Germinal center (tissue), 1 donor: ENCODE measurements at places on chromosomes 7 and 10.
A peak's percentile ranks its signal among the peaks of the same experiment; 100 is the strongest.

DNA sequence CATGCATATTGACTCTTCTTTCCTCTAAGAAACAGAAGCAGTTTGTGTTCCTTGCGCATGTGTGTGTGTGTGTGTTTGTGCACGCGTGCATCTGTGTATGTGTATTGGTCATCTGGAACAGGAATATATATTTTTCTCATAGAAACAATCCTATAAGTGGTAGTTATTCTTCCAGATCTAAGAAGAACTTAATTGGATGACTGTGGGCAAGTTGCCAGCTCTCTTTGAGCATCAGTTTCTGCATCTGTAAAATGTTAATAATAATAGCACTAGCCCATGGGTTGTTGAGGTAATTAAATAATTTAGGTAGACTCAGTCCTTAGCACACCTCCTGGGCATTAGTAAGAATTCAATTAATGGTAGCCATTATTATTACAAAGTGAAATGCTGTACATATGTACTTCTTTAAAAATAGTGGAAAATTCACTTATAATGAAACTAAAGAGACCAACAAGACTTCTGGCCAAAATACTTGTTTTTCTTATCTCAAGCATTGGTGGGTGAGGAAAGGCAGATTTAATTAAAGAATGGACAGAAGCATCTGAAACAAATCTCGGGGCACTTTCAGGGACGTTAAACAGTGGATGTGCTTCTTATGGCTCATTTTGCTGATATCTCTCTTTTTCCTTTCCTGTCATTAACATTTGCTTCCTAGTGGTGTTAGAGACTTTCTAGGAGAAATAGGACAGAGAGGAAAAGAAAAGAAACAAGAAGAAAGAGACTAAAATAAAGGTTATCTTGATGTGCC lies 124.9 kb upstream of the HABP2 start:
- DNase-seq, result no peak

DNA sequence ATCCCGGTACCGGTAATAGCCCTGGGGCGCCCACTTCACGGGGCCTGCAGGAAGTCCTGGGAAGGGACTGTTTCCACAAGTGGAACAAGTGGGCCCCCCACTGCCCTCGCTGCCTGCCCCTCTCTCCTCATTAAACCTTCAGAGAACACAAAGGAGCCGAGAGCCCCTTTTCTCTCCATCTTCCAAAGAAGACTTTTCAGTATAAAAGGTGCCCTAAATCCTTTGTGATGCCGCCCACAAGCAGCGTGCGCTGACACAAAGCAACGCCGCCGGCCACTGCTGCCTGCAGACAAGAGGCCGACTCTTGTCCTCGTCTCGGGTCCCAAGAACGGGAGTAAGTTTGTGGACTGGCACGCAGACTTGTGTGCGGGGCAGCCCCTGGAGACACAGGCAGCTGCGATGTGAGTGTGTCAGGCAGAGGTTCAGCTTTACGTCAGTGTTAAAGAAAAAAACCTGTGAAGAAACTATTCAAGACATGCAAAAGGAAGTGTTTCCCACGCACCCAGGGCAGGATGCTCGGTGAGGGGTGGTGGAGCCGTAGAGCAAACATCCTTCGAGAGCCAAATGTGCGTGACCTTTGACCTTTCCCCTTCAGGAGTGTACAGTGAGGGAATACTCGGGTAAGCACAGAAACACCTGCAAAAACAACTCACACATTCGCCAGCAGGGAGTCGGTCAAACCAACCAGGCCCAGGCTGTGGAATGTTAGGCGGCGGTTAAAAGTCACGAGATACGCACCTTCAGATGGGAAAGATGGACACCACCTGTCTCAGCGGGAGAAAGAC lies 118.2 kb downstream of the VIPR2 start:
- DNase-seq, result no peak

DNA sequence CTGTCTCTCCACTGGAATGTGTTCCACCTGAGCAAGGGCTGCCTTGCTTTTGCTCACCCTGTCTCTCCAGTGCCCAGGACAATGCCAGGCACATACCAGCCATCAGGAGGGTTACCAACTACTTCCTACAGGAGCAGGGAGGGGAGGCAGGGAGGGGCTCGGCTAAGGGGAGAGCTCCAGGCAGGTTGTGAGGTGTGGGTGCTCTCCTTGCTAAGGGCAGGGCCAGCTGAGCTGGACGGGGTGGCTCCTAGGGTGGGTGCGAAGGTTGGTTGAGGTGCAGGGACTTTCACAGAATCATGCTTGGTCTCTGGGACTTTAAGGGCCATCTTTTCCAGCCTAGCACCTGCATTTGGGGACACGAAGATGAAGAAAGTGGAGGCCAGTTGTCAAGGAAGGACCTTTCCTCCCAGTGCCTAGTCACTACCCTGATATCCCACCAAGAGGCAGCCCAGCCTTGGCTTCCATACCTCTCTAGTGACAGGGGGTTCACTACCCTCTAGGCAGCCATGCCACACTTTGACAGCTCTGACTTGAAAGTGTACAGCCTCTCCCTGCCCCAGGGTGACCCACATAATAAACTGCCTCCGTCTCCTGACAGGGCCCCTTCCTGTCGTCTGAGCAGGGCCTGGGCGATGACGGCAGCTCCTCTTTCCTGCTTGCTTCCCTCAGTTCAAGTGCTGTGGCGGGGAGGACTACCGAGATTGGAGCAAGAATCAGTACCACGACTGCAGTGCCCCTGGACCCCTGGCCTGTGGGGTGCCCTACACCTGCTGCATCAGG lies 46.5 kb downstream of the TSPAN15 start:
- DNase-seq, result no peak

- no peak for DNase-seq
These were observed 96.0 kb downstream of the GPR85 start for GRCh38 chr7:112990624-112991023.

DNA sequence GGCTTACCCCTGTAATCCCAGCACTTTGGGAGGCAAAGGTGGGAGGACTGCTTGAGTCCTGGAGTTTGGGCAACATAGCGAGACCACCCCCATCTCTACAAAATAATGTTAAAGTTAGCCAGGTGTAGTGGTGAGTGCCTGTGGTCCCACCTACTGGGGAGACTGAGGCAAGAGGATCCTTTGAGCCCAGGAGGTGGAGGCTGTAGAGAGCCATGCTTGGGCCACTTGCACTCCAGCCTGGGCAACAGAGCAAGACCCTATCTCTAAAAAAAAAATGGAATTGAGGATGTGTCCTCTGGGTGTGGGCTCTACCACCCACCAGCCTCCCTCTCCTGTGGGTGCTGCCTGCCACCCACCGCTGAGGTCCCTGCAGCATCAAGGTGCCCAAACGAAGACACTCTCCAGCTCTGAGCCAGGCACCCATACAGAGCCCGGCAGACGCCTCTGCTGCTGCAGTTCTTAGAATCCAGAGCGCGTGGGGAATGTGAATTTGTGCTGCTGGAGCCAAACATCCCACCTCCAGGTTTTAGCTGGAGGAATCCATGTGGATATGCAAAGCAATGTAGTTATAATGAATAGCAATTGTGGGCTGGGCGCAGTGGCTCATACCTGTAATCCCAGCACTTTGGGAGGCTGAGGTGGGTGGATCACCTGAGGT lies 176.0 kb upstream of the TNRC18 start:
- no peak for DNase-seq

GRCh38 chr7:75711656-75712514 lies 26.9 kb downstream of the HIP1 start:
- DNase-seq, result peak; percentile 30

GRCh38 chr7:25091779-25092178 lies 33.3 kb downstream of the CYCS start:
- DNase-seq, result no peak

DNA sequence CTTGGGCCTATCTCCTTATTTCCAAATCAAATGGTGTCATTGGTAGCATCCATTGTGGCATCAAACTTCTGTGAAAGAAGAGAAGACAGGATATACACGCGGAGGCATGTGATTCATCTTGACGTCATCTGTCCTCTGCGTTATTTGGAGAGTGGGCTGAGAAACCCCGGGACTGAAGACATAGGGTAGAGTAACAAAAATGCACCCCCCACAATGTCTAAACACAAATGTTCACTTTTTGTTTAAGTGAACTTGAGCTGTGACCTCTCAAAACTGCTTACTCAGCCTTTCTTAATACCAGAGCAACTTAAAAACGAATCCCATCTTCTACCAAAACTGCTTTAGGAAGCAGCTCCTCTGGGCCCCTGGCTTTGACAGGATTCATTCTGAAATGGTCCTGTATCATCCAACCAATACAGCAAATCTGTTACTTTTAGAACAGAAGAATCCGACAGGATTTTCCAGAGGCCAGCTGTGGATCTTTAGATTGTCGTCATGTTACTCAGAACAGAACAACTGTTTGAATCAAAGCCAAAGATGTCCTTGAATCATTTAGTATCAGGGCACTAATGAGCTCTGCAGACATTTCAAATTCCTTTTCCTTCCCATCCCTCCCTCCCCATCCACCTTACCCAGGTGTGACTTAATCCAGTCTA lies 438.1 kb downstream of the SUGCT start:
- no peak for DNase-seq

- DNase-seq, result no peak
These were observed 50.2 kb downstream of the GATA3 start for GRCh38 chr10:8104721-8105120.

GRCh38 chr10:123760356-123761037 lies 94.3 kb downstream of the GPR26 start:
- DNase-seq, result no peak

DNA sequence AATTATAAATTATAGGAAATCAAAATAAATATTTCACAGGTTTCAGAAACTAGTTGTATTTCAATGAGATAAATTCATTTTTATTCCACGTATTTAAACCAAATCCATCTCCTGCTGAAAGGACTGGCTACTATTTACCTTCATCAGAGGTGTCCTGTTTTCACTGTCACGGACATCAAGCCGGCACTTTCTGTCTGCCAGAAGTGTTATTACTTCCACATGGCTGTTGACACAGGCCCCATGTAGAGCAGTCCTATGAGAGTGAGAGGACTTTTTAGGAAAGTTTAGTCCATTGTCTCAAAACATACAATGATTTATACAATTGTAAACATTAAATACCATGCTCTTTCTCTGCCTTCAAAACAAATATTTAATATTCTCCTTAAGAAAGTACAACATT lies 100.4 kb upstream of the ACBD5 start:
- DNase-seq, result no peak

- peak; percentile 46 for DNase-seq
These were observed 426 bp downstream of the SYPL1 start for GRCh38 chr7:106111655-106112117.

GRCh38 chr7:147332988-147333387 lies 1216.4 kb downstream of the CNTNAP2 start:
- DNase-seq, result no peak

DNA sequence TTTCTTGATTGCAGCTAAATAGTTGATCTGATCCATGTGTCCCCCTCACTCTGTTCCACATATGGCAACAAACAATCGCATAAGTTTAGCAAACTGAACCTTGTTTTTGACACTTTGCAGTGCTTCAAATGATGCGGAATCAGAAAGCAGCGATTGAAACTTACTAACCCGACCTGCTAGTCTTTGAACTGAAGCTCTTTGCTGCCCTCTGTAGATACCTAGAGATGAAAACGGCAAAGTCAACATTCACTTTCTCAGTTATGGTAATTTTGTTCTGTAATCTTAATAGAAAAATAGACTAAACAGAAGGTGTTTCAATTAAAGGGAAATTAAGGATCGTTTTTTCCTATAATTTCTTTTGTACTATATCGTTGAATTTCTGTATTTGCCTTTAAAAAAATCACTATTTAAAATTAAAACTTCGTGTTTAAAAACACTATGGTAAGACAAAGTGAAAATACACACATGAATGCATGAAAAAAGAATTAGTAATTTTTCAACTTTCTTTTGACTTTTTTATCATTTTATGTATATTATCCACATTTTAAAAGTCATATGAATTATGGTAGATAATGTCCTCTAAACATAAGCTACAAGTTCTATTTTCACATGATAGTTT lies 276.5 kb downstream of the MAGI2 start:
- no peak for DNase-seq

GRCh38 chr10:11757454-11757820 lies 15.3 kb downstream of the ECHDC3 start:
- DNase-seq, result no peak

DNA sequence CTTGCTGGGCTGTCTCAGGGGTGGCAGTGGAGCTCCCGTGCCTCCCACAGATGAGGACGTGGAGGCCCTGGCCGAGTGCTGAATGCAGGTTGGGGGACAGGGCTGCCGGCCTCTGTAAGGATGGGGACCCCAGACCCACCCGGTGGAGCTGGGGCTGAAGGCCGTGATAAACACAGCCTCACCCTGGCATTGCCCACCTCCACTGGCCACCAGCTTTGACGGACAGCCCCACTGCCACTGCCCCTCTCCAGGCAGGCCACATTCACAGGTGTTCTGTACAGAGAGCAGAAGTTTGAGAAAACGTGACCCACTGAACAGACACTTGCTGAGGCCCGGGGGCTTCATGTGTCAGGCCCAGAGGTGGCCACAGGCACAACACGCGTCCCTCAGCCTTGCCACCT lies 126.2 kb downstream of the LHPP start:
- no peak for DNase-seq

DNA sequence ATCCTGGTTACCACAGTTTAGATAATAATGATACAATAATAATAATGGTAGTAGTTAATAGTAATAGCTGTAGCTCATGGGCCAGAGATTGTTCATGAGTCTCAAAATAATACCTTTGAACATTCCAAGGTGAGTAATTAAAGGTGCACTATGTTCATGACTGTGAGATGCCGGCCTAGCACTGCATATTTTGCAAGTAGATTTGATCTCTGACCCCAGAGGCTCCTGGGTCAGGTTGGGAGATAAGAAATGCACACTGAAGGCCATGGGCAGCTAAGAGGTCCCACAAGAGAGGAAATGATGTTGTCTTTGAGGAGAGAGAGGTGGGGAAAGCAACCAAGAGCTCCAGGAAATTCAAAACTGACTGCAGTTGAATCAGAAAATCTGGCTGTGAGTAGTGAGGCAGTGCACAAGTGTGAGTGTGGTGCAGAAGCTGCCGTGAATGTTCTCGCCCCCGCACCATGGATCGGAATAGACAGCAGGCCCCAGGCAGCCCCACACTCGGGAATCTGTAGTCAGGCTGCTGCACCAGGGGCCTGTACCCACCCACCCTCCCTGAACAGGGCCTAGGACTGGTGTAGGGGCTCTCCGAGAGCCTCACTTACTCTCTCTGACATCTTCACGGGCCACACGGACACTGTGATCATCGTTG lies 11.9 kb downstream of the CPXM2 start:
- DNase-seq, result no peak

DNA sequence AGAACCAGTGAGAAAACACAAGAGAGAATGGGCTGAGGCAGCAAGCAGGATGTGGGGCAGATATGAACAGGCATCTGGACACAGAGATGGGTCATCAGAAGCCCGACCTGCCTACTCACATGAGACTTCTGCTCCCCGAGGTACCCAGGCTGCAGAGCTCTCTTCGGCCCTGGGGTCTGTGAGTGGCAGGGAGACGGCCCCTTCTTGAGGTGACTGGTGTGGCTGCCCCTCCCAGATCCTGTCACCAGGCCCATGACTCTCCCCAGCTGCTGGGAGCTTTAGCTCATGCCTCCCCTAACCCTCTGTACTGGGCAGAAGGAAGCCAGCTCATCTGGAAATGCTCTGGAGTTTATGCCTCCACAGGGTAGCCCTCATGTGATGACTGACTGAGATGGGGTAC lies 157.6 kb upstream of the PCBD1 start:
- DNase-seq, result no peak
